ENCODE measurements at places on chromosomes 2 and 18.

DNA sequence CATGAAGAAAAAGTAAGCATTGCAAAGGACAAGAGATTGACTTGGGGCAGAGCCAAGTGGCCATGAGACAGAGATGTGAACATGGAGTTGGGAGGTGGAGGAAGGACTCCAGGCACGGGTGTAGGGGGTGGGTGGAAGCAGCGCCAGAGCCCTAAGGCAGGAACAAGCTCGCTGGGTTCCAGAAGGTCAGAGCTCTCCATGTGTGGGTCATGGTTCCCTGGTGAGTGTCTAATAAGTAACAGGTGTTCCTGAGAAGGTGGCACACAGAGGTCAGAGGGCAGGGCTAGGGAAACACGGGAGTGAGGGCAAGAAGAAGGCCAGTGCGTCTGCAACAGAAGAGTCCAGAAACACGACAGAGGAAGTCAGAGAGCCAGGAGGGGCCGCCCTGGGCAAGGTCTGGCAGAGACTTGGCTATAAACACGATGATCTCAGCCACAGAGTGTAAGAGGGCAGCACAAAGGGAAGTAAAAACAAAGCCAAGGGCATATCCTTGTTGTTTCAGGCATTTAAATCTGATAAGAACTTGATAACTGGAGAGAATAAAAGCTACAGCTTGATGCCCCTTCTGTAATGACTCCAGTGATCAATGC, 260.8 kb downstream of the TGIF1 start:
- no peak for DNase-seq

- no peak for DNase-seq
Observed at GRCh38 chr2:43223521-43224001, 2.8 kb downstream of the ZFP36L2 start.

GRCh38 chr2:235654103-235654813, 160.4 kb downstream of the AGAP1 start:
- DNase-seq: no peak

GRCh38 chr2:162435676-162436075, 91.7 kb downstream of the GCA start:
- no peak for DNase-seq

GRCh38 chr2:238346544-238346943, 26.2 kb downstream of the TRAF3IP1 start:
- DNase-seq: no peak

GRCh38 chr2:88903749-88904353, 212.4 kb downstream of the RPIA start:
- peak; percentile 31 for DNase-seq

- DNase-seq: no peak
Observed at GRCh38 chr18:51169731-51170130, 27.8 kb downstream of the MEX3C start.

DNA sequence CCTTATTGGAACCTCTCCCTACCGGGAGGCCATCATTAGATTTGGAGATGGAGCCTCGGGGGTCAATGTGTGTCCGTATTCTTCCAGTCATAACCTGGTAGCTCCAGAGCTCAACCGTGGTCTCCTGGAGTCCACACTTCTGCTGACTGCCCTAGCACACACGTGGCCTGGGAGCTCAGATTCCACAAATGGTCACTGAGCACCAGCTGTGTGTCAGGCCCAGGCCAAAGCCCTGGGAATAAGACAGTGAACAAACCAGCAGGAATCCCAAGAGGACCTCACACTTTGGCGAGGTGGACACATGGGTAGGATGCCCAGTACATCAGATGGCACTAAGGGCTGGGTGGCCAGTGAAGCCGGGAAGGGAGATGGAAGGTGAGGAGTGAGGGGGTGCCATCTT, 15.5 kb downstream of the GYPC start:
- DNase-seq: no peak

- DNase-seq: peak; percentile 1
Observed at GRCh38 chr2:238466243-238466756, 39.6 kb downstream of the ASB1 start.

DNA sequence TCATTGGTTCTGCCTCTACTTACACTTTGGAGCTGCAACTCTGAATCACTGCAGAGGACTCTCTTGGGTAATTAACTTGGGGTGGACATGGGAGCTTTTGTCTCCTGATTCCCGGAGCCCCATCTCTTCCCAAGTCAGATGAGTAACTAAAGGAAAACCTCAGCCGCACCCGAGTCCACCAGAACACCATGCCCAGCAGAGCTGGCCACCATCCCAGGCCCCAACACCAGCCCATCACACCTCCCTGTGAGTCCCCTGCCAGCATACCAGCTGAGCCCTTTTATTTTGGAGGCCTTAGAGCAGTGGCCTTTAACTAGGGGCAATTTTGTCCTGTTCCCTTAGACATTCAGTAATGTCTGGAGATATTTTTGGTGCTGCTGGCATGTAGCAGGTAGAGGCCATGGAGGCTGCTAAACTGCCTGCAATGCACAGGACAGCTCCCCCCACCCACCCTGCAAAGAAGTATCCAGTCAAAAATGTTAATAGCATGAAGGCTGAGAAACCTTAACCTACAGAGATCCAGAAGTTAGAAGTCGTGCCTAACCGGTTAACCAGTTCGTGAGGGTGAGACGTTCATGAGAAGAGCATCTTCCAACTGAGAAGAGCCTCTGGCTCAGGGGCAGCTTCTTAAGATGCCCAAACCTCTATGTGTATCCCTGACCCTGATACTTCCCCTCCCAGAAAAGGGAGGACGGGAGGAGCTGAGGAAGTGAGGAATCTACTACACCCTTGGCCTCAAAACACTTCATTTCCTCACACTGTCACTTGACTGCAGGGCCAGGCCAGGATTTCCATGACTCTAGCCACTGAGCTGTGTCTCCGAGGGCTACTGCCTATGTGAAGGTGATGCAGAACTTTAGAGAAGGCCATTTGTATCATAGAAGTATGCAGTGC, 139.9 kb upstream of the EPAS1 start:
- DNase-seq: no peak

DNA sequence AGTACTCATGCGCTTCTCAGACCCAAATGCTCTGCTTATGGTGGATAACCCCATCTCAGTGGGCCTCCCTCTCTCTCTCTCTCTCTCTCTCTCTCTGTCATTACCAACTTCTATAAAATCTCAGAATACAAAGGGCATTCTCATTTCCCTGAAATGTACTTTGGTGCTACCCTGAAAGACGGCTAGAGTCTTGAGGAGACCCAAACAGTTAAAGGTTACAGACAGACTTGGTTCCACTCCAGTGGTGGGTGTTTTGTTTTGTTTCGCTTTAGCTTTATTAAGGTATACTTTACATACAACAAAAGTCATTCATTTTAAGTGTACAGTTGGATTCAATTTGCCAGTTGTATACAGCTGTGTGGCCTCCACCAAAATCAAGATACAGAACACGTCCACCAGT, 60.9 kb downstream of the BCL11A start:
- no peak for DNase-seq

- peak; percentile 95 for DNase-seq
Observed at GRCh38 chr2:69781321-69782248, 39.7 kb downstream of the ANXA4 start.

GRCh38 chr2:137187216-137187615, 421.9 kb downstream of the THSD7B start:
- DNase-seq: no peak

DNA sequence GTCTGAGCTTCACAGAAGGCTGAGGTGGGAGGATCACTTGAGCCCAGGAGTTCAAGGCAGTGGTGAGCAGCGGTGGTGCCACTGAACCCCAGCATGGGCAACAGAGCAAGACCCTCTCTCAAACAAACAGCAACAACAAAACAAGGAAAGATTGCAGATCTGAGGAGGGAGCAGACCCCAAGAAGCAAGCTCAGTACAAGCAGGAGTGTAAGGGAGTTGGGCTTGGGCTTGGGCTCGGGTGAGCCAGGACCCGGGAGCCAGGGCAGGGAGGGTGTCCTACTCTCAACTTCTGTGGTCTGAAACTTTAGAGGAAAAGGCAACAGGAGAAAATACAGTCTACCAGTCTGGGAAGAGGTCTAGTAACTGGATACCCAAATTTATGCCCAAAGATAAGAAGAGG, 92.0 kb upstream of the RAB12 start:
- no peak for DNase-seq

- no peak for DNase-seq
Observed at GRCh38 chr2:23635442-23636340, 250.7 kb downstream of the KLHL29 start.

DNA sequence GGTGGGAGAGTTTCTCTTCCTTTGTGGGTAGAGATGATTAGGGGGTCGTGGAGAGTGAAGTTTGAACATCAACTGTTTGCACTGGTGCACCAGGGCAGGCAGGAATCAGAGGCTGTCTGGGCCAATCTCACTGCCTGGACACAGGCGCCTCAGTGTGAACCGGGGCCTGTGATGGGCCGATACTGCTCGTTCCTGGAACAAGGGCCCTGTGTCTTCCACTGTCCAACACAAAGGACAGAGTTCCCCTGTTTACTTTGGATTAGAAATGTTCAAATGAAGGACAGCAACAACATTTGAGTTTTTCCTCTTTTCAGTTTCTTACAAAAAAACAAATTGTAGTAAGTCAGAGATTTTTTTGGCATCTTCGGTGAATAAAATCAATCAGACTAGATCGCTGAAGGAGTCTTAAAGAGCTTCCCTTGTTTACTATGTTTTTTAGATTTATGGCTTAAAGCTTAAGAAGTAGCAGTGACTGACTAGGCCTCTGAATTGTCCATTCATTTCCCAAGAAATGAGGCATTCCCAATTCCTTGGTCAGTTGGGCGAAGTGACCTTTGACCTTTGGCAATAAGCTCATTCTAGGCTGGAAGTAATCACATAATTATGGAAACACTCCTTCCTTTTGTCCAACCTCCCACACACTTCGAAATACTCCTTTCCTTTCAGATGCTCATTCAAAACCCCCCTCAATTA, 11.6 kb upstream of the TGFA start:
- no peak for DNase-seq

DNA sequence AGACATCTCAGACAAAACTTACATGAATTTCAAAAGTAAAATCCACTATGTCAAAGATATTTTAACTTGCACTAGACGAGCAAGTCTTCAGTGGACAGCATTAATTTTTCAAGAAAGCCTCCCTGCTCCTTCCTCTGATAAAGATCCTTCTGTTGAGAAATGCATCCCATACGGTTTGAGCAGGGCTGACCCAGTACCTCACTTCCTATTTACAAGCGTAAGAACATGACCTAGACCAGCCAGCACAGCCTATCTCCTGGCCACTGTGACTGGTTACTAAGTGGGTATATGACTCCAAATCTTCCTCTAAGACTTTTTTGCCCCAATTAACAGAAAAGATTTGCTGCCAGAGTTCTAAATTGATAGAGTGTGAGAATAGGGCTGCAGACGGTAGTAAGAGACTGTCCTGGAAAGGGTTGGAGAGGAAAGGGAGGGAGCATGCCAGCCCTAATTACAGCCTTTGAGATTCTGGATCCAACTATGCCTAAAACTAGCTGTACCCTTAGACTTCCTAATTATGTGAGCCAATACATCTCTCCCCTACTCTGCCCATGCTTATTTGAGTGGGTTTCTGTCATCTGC, 108.4 kb downstream of the PRELID3A start:
- no peak for DNase-seq

DNA sequence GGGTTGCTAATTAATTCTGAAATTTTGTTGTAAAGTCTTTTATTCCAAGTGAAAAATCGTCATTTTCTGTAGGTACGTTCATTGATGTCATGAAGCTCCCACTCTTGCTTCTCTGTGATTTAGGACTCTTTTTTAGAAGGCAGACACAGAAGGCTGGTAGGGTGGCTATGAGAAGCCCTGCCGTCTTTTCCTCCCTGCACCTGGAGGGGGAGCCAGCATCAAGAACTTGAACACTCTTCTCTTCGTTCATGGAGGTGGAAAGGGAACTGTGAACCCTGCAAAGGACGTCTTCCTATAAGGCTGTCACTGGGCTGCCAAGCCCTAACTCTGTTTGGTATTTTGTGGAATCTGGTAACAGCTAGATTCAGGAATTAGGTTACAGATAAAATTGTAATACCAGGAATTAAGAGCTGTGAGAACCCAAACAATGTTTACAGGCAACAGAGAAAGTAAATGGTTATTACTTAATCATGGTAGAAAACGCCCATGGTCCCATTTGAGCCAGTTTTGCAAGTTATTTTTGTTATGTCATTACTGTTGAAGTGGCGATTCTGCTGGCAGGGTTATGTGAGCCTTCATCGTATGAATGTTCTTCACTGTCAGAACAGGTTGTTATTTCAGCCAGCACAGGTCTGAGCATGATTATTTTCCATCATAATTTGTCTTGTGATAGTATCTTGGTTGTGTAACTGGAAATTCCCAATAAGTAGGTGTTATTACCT, 112.2 kb downstream of the OSBPL6 start:
- DNase-seq: peak; percentile 57

- DNase-seq: no peak
Observed at GRCh38 chr2:96239745-96240264, 26.0 kb downstream of the TMEM127 start.

DNA sequence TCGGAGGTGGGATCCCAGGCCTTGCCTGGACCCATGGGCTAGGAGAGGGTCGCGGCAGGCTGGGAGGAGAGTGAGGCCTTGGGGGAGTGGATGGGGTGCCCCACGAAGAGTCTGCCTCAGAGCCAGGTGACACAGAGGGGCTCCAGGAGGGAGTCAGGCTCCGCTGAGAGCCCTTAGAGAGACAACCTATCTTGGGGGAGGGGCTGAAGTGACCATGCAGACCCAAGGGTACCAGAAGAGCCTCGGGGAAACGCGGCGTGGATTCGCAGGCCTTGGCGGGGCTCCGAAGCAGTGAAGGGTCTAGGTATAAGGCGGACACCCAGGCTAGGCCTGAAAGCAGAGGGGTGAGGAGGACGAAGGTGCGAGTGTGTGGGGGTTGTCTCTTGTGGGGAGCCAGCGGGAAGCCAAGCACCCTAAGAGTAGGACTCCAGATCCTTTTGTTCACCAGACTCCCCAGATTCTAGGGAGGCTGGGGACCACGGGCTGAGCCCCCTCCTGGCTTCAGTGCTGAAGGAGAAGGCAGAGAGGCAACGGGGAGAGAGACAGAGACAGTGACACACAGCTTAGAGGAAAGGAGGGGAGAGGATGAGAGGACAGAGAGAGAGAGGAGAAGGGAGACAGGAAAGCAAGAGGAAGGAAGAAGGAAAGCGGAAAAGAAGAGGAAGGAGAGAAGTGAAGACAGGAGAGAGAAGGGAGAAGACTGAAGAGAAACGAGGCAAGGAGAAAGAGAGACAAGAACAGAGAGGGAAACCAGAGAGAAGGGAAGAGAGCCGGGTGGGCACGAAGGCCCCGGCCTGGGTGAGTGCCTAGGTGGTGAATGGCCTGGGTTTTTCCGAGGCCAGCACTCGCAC, 1.1 kb upstream of the HOXD11 start:
- no peak for DNase-seq

- DNase-seq: no peak
Observed at GRCh38 chr18:35481960-35482366, 15.8 kb downstream of the INO80C start.

DNA sequence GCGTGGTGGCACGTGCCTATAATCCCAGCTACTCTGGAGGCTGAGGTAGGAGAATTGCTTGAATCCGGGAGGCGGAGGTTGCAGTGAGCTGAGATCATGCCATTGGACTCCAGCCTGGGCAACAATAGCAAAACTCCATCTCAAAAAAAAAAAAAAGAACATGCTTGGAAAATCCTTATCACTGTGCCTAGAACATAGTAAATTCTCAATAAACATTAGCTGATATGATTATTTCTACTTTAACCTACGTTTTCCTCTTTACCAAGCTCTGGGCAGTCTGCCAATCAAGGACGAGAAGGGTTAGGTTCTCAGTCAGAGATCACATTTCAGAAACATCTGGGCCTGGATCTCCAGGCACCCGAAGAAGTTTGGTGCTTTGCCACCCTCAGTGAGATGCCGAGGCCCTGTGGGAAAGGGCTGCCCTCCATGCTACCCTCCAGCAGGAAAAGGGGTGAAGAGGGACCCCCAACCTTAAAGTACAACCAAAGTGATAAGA, 107.7 kb downstream of the BCL11A start:
- DNase-seq: no peak

GRCh38 chr2:134178138-134178877, 75.6 kb upstream of the MGAT5 start:
- DNase-seq: peak; percentile 7
